ENCODE measurements at places on chromosomes 16 and 17.

DNA sequence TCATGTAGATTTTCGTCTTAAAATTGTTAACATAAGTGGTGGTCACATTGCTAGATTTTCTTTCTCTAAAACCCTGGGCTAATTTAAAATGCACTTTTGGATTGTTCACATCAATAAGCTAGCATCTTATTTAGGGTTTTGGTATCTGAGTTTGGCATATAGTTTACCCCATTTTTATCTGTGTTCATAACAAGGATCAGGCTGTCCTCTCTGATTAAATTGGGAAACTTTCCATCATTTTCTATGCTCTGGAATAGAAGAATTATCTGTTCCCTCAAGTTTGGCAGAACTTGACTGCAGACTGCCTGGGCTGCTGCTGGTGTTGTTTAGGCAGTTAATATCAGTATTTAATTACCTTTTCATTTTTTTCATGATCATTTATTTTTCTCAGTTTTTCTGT is 1.8 kb downstream of the SPECC1 start:
- DNase-seq = no peak

DNA sequence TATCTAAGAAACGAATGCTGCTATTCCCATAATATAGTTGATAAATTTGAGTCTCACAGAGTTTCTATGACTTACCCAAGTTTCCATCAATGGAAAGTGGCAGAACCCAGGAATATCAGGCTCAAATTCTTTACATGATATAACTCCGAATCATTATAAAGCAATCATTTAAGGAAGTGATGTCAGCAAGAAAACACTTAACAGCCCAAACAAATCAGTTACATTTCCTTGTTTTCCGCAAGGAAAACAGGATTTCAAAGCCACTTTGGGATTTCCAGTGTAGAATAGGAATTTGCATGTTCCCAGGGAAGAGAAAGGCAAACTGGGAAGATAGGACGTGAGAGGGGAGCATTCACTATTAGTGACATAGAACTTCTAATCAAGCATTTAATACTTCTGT is 311.4 kb upstream of the GOT2 start:
- no peak for DNase-seq

DNA sequence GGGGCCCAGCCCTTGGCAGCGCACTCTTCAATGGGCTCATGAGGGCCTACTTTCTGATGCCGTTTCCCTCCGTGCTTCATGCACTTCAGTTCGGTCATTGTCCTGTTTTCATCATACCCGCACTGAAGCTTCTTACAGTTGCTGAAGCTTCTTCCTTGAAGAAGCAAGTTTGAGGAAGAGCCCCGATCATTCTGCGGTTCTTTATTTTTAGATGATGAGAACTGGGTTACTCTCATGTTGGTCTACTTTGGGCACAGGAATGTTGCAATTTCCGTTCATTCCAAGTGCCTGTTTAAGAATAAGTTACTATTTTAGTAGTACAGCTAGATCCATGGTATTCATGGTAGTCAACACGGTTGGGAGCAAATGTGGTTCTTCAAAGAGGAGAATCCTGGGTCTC is 587.7 kb upstream of the HSBP1 start:
- no peak for DNase-seq

- no peak for DNase-seq
Measured at GRCh38 chr16:68387301-68387700, 61.0 kb downstream of the SMPD3 start.

GRCh38 chr17:3029213-3029913 is 34.0 kb downstream of the OR1D5 start:
- DNase-seq = no peak

GRCh38 chr17:16456742-16457316 is 35.2 kb downstream of the LRRC75A start:
- DNase-seq = no peak

GRCh38 chr17:76353004-76353598 is 615 bp downstream of the PRPSAP1 start:
- no peak for DNase-seq

- DNase-seq = no peak
Measured at GRCh38 chr17:72184805-72185204, 64.0 kb downstream of the SOX9 start.

DNA sequence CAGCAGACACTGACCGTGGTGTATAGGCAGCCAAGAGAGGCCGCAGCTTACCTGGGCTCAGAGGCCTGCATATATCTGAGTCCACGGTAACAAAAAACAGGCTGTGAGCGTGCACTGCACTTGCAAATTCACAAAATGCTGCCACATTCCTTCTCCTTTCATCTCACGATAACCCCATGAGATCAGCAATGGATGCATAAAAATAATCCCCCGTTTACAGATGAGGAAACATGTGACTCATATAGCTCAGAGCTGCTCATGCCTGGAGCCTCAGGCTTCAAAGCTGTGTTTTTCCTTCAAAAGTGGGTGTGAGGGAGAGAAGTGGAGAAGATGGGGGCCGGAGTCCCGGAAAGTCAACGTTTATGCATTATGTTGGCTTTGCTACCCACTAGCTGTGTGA is 118.3 kb upstream of the FOXF1 start:
- no peak for DNase-seq

DNA sequence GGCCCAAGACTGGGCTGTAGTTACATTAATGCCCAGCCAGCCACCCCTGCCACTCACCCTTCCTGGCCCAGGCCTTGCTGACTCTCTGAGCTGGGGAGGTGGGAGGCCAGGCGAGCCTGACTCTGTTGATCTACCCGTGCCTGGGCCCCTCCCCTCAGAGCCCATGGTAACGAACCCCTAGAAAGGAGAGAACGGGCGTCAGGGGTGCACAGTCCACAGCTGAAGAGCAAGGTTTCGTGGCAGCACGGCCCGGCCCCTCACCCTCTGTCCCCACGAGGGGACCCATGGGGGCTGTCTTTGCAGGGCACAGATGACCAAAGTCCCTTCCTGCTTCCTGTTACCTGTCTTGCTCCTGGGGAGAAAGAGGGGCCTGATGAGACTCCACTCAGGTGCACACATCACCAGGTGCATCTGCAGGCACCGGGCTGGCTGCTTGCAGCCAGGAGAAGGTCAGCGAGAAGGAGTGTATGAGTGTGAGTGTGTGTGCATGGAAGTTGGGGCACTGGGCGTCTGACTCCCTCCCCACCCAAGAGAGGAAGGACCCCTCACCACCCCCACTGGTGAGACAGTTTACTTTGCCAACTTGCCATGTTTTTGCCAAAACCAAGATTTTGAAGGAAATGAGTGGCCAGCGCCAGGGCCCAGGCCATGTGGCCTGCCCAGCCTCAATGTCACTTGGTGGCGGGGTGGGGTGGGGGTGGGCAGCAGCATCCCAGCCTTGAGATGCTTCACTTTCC is 359.1 kb downstream of the SEC14L1 start:
- DNase-seq = no peak

GRCh38 chr16:9092282-9092977 is 986 bp downstream of the HAPSTR1 start:
- no peak for DNase-seq

- DNase-seq = no peak
Measured at GRCh38 chr17:44738214-44738906, 20.4 kb upstream of the ADAM11 start.

DNA sequence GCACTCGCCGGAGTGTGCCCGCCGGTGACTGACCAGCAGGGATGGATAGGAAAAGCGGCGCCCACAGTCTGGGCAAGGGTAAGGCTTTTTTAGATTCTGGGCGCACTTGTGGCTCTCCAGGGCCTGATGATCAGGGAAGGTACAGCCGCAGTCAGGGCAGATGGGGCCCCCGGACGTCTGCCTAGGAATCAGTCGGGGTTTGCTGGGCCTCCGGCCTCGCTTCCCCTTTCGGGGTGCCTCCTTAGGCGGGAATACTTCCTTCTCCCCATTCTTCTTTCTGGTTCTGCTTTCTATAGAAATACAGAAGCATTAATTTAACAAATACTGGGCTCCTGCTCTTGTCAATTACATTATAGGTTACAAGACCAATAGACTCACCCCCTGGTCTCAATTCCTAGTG is 5.0 kb downstream of the ZNF689 start:
- no peak for DNase-seq

GRCh38 chr16:87881324-87882200 is 12.3 kb upstream of the SLC7A5 start:
- DNase-seq = no peak

DNA sequence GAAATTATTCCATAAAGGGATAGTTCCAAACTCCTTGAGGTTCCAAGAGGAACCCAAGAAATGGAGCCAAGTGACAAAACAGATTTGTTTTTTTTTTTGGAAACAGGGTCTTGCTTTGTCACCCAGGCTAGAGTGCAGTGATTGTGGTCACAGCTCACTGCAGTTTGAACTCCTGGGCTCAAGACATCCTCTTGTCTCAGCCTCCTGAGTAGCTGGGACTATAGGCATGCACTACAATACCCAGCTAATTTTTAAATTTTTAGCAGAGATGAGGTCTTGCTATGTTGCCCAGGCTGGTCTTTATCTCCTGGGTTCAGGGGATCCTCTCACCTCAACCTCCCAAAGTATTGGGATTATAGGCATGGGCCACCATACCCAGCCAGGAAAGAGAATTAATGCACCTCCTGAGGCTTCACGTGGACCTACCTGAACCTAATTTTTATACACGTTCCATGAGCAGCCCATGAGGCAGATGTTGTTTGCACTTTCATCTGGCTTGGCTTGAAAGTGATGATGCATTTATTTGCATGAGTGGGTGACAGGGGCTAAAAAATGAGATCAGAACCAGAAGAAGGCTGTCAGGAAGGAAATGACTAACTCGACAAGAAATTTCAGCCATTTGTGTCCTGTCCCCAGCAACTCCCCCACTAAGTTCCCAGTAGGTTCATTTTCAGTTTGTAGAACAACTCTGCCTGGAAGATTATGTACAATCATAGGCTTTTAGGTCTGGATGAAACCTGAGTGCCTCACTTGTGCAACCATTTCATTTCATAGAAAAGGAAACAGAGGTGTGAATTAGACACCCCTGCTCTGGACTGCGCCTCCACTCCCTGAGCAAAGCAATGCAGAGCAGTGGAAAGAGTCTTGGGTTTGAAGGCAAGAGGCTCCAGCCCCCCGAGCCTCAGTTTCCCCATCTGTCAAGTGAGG is 10.3 kb upstream of the IRF8 start:
- DNase-seq = no peak

DNA sequence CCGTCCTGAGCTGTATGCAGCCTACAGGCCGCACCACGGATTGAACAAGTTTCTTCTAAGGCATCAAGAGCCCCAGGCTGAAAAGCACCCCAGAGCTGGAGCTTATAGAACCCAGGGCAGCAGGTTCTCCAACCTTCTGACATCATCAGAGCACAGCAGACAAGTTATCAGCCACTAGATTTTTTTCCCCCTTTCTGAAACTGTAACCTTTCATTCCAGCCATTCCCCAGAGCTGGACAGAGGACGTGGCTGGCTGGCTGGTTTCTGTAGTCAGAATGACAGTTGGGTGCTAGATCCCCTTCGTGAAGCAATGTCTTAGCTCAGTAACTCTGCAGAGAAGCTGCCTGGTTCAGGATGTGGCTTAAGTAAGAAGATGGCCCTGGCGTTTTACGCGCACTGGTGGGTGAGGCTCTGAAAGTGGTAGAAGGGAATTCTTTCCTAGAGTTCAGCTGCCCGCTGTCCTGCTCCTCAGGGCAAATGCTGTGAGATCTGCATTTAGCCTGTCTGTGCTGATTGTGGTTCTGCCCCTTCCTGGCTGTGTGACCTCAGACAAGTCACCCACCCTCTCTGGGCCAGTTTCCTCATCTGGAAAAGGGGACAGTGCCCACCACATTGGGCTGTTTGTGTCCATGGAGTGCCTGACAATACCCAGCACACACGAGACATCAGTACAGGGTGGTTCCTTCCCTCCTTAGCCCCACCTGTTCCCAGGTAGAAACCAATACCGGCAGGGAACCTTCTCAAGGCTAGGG is 9.1 kb downstream of the DEXI start:
- no peak for DNase-seq

Data from NCI-H187 treated with DMSO at 0.1 percent for 48 hours (cell line).